Activated CD8-positive, alpha-beta T cell treated with anti-CD3 and anti-CD28 coated beads, Interleukin-2, amount 10 ng/mL, durations not matched to agents 7 days and 5 days (primary cell): ENCODE measurements at places on chromosomes 3 and 15.

GRCh38 chr3:76107935-76108570, 322.7 kb upstream of the ZNF717 start:
- no peak for DNase-seq

- DNase-seq = no peak
Observed at GRCh38 chr3:35800960-35801459, 161.7 kb downstream of the ARPP21 start.

DNA sequence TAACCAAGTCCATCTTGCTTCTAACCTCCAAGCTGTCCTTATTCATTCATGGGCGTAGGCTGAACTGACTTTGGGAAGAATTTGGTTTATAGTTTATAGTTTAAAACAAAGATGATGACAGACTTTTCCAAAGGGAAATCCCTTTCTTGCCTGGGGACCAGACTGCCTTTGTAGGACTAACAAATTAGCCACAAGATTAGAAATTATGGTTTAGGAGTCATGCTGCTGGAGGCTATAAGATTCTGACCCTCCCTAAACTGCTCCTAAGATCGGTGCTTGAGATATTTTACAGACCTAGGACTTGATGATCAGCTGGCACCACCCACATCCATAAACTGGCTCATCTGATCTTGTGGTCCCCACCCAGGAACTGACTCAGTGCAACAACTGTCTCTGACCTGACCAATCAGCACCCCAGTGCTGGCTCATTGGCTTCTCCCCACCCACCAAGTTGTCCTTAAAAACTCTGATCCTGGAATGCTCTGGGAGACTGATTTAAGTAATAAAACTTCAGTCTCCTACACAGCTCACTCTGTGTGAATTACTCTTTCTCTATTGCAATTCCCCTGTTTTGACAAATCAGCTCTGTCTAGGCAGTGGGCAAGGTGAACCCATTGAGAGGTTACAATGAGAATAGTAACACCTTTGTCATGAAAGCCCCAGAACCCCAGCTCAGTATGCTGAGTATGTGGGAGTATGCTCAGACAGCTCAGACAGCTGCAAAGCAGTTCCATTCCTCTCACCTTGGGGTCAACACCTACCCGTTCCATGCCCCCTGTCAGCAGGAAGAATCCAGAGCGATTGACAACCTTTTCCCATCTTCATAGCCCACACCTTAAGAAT, 51.6 kb upstream of the C15orf39 start:
- DNase-seq = no peak

DNA sequence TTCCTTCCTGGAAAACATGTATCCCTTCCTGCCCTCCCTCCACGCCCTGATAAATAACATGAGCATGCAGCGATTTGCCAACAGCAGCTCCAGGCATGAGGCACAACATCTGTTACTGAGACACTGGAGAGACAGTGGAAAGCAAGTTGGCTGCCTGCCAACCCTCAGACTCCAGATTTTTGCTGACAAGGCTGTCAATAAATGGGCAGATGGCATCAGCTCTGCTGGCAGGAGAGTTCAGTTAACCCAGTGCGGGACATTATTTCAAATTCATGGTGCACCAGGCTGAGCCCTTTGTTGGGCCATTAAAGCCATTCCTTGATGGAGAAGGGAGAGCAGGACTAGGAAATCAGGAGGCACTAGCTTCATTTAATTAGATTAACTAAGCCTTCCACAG, 293.3 kb downstream of the MEX3B start:
- DNase-seq = no peak

DNA sequence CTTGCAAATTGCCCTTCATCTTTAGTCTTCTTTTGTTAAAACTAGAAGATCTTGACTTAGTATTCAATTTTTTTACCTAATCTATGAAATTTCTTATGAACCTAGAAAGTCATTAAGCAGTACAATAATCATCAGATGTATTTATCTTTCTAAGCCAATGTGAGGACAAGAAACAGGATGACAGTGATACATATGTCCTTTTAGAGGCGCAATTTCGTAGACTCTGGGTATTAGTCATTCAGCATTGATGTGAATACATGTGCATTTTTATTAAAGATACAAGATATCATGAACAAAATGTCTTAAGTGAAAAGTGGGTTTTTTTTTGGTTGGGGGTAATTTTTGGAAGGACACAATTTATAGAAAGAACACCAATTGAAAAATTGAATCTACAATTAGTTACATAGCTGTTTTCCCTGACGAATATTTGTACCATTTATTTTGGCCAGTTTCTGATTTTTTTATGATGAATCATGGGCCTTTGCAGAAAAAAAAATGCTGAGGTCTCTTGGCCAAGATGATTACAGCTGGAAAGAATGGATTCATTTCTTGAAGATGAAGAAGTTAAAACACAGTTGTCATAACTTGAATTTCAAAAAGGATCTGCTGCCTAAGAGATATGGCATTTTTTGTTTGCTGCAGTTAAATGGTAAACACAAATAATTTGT, 48.9 kb upstream of the AGTR1 start:
- DNase-seq = no peak

GRCh38 chr3:126157083-126157768, 23.2 kb downstream of the ALDH1L1 start:
- DNase-seq = no peak

- DNase-seq = no peak
Observed at GRCh38 chr3:10534066-10534465, 28.7 kb upstream of the ATP2B2 start.

DNA sequence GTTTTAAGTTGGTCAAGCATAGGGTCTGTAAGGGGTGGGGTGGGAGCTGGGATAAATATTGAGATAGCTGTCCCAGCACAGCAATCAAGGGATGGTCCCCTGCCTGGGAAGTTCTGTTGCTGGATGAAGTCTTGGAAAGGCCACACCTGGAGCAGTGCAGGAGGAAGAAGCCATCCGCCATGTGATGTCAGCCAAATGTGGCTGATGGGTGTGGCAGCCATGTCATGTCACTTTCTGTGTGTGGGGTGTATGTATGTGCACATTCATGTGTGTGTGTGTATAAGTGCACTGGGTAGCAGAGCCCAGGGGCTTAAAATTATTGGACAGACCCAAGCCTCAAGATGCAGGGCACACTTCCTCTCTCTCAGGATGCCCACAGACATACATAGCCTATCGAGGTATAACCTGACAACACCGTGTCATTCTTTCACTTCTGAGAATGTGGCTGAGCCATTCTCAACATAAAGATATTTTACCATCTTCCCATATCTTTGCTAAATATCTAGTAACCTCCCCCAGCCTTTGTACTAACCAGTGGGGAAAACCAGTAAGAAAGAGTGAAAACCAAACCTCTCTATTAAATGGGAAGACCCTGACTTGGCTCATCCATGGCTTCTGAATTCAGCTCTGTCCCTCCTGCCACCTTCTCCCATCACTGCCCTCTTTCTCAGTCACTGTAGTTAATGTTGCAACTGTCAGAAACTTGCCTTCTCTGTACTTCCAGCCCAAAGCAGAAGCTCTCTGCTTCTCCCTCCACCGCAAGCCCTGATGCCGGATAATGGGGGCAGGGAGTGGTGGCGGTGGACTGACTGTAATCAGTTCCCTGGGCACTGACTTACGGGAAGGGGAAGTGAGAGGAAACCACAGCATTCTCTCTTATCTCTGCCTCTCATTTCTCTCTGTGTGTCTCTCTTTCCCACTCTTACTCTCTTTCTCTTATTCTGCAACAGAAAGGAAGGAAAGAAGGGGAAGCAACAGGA, 11.2 kb downstream of the TNFSF10 start:
- peak; percentile 75 for DNase-seq

DNA sequence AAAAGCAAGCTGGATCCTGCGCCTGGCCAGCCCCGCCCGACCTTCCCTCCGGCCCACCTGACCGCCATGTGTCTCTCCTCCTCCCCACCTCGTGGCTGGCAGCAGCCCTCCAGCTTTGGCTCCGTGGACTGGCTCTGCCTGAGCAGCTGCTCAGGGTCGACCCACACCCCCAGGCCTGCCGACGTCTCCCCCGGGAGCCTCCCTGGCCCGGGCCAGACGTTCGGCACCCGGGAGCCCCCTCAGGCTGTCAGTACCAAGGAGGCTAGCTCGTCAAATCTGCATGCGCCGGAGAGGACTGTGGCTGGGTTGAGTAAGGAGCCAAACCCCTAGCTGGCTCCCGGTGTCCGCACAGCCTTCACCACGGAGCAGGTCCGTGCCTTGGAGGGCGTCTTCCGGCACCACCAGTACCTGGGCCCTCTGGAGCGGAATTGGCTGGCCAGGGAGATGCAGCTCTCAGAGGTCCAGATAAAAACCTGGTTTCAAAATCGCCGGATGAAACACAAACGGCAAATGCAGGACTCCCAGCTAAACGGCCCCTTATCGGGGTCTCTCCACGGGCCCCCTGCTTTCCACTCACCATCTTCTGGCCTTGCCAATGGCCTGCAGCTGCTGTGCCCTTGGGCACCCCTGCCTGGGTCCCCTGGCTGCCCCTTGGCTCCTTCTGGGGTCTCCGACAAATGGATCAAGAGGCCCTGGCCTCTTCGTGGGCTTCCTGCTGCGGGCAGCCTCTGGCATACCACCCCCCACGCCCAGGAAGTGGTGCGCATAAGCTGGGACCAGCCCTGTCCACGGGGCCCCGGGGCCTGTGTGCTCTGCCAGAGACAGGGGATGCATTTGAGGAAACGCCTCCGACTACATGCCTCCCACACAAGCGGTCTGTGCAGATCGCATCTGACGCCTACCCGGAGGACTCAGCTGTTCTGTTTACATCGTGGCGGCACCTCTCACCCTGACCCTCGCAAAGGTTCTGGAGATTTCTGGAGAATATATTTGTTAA, 345.0 kb downstream of the ZNF385D start:
- DNase-seq = no peak

DNA sequence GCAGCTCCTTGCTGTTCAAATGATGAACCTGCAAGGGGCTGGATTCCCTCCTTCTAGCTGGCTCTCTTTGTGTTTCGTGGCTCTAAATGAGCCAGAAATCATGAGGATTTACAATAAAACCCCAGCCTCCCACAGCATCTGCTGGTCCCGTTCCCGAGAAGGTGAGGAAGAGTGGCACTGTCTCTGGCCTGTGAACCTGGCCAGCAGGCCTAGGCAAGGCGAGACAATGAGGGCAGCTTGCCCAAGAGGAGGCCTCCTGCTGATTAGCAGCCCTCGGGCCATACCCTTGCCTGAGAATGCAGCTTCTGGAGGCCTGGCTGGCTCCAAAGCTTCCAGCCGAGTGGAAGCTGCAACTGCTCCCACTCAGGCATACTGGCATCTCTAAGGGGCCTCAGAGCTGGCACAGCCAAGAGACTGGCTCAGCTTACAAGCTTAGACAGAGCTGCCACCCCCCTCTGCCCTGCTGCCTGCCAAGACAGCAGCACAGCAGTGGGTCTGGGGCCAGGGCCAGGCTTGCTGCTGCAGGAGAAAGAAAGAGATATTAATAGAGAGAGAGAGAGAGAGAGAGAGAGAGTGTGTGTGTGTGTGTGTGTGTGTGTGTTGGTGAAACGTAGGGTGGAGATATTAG, 76.5 kb downstream of the HMG20A start:
- DNase-seq = no peak

DNA sequence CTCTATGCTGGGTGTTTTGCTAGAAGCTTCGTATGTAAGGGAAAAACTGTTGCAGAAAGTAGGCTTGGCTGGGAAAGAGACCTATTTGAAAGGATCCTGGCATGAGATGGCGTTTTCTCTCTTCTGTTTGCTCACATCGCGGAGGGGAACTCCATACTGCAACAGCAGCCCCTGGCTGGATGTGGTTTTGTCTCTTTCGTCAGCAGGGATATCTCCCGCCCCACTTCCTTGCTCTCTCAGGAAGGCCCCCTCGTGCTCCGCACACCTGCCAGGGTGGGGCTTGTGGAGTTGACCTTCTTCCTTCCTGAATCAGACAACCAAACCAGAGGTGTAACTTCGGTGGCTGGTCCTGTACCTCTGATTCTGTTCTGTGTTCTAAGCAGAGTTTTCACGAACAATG, 26.4 kb upstream of the MYZAP start:
- peak; percentile 35 for DNase-seq

DNA sequence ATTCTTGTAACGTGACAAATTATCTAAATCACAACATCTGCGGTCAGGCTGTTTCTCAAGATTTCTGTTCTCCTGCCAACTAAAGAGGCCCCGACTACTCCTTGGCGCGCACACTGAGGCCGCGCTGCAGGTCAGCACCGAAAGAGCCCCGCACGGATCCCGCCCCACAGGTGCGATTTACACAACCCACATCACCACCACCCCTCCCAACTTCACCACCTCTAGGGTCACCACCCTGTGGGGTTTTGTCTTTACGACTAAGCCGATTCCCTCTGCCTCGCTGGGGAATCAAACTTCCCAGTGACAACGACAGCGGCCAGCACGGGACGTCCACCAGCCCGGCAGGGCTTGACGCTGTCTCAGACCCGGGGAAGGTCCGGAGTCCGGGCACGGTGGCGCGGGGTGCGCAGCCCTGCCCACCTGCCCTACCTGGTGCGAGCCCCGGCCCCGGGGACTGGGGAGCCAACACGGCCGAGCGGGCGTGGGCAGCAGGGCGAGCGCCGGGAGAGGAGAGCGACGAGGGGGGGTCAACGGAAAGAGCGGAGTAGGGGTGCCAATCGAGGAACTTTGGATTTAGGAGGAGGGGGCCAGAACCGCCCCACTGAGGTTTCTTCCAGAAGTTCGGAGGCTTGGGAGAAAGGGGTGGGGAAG, 764 bp downstream of the UACA start:
- DNase-seq = peak; percentile 21

GRCh38 chr15:31151301-31152233, 50.0 kb upstream of the TRPM1 start:
- DNase-seq = no peak

GRCh38 chr15:101425787-101426365, 63.6 kb downstream of the PCSK6 start:
- DNase-seq = no peak

DNA sequence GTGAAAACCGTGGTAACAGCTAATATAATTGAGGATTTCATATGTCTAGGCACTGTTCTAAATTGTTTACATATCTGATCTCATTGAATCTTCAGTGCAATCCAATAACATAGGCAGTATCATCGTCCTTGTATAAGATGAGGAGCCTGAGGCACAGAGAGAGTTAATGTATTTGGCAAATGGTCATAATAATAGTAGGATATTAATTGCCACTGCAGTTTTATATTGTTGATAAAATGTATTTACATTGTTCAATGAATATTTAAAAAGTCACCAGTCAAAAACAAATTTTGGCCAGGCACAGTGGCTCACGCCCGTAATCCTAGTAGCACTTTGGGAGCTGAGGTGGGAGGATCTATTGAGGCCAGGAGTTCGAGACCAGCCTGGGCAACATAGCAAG, 88.5 kb downstream of the EEFSEC start:
- DNase-seq = no peak

DNA sequence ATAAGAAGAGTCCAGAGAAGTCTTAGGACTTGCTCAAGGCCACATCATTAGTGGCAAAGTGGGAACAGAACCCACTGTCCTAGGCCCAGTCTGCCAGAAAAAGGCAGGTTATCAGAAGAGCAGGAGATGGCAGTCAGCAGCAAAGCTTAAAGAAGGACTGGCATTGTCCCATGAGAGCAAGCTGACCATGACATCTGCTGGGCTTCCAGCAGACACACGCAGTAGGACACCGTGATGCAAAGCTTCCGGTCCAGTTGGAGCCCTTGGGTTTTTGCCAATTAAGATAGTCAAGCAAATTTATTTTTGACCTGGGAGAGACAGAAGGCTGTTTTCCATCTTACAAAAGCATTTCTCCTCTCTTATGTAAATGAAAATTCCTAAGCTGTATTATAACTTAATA, 42.1 kb downstream of the ZBTB38 start:
- DNase-seq = no peak
